ENCODE measurements at places on chromosomes 3 and 15. TPM values are rescaled to one million over a fixed set of nuclear protein-coding genes. Genes with fewer than 3 reads are reported as not detected.

TNFAIP8L3 gene
- not detected for total RNA-seq

MCTP2 gene
- 7.5 TPM for total RNA-seq

DNA sequence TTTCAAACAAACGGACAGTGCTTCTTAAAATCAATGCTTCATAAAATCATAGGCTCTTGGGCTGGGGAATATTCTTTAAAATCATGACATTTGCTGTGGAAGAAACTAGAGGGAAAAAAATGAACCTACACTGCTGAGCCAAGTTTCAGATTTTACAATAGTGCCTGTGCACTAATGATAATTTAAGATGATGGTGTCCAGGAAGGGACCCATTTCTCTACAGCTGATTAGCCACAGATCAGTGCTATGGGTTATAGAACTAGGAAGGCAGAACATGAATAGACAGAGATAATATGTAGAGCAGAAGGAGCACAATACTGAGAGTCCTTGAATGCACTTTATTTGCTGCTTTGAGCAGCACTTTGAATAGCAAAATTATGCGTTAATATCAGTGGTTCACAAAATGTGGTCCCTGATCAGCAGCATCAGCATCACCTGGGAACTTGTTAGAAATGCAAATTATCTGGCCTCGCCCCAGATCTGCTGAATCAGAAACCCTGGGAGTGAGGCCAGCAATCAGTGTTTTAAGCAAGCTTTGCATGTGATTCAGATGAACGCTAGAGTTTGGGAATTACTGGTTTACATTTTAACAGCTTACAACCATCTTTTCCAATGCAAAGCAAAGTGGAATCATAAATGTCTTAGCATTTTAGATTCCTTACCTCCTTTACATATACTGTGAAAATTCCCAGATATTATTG is 135.8 kb upstream of the ANKRD28 start:
- peak; percentile 22 for DNase-seq

DNA sequence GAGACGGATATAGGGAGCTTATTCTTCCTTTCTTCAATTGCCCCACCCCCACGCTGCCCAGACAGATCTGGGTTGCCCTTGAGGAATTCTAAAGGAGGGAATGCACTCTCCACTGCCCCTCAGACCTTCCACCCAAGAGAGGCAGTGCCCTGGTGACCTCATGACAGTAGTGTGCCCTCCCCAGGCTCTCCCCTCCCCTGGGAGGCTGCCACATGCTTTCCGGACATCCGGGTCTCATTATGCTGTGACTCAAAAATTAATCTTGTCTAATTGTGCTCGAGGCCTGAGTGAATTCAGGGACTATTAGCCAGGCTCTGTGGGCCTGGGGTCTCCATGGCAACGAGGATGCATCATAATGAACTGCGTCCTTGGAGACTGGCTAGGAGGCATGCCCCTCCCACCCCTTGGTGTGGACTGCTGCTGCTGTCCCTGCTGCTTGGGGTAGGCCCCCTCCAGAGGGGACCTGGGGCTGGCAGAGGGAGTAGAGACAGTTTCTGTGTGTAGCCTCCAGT is 20.8 kb downstream of the CORO2B start:
- DNase-seq, result no peak

- DNase-seq, result no peak
Measured at GRCh38 chr3:130459944-130460343, 57.0 kb upstream of the COL6A6 start.

DNA sequence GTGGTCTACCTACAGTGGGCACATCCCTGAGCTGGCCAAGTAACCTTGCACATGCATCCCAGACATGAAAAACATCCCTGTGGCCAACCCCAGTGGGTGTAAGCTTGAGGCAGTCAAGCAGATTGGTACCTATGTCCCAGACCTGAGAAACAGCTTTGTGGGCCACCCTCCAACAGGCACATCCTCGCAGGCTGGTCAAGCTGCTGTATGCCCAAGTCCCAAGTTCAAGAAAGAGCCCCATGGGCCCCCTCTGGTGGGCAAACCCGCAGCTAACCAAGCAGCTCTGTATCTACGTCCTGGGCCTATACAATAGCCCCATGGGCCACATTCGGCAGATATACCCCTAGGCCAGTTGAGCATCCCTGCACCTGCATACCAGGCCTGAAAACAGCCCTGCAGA is 186.3 kb upstream of the GPR149 start:
- DNase-seq, result no peak

GRCh38 chr3:150544041-150544440 is 2.3 kb downstream of the SERP1 start:
- peak; percentile 25 for DNase-seq

- peak; percentile 94 for DNase-seq
Measured at GRCh38 chr3:27533718-27534573, 49.8 kb upstream of the SLC4A7 start.

All from epithelial cell of proximal tubule (primary cell).